ENCODE measurements at places on chromosomes 3 and 15.

DNA sequence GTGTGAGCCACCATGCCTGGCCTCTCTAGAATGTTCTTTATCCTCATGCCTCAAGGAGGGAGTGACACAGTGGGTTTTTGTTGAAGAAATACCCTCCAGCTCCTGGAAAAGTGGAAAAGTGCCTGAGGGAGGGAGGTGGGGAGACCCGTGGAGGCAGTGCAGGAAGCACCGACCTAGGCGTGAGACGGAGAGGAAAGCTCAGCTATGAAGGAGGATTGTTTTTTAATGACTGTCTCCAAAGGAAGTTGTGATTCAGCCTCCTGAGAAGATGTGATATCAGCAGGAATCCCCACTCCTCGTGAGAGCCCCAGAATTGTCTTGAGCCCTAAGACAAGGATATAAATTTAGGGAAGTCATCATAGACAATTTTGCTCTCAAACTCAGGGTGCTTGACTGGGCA is 21.7 kb downstream of the RPLP1 start:
- DNase-seq: no peak

DNA sequence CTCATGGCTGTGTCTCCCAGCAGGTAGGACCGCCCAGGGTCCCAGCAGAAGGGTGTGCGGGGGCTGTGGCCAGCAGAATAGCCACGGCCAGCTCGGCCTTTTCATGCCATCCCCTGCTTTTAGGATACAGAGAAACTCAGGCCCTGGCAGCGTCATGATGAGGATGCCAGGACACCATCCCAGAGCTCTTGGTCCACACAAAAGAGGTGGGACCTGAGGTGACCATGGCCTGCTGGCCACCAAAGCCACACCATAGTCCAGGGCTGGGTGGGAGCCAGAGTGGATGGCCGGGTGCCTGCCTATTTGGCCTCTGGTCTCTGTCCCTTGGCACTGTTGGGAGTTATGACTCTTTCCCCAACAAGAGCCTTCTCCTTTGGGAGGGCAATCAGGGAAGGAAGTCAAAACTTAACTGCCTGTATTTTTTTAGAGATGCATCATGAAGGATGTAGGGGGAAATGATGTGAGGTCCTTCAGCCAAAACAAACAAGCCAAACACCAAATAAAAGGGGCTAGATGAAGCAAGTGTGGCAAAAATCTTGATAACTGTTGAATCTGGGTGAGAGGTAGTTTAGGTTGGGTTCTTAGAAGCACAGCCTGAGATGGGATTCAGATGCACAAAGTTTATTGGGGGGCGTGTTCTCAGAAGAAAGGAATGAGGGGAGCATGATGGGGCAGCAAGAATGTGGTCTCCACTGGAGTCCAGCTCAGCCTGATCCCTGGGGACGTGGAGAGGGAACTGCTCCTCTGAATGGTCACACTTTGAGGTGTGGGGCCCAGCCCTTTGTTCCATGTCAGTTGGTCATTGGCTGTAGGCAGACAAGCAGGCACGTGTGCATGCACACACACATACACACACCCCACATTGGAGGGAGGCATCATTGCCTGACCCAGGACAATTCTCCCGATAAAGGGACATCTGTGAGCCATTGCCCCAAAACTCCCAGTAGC is 33.2 kb downstream of the SMAD6 start:
- DNase-seq: no peak

- DNase-seq: no peak
Observed at GRCh38 chr3:75089841-75090240, 475.4 kb upstream of the CNTN3 start.

DNA sequence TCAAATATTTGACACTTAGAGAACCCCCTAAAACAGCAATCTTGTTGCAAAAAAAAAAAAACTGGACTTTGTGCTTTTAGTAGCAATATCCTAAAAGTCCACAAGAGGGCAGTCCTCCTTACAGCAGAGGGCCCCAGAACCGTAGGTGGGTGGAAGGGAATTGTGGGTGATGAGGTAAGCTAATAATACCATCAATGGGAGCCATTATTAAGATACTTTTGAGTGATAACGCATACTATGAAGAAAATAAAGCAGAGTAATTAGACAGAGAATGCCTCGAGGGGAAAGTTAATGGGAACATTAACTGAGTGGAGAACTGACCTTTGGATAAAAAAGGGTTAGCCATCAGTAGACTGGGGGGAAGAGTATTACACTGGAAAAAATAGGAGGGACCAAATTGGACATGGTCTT is 229.9 kb downstream of the THRB start:
- no peak for DNase-seq

- no peak for DNase-seq
Observed at GRCh38 chr3:87461036-87461435, 184.7 kb upstream of the POU1F1 start.

- DNase-seq: no peak
Observed at GRCh38 chr3:34858067-34858660, 781.2 kb upstream of the ARPP21 start.

DNA sequence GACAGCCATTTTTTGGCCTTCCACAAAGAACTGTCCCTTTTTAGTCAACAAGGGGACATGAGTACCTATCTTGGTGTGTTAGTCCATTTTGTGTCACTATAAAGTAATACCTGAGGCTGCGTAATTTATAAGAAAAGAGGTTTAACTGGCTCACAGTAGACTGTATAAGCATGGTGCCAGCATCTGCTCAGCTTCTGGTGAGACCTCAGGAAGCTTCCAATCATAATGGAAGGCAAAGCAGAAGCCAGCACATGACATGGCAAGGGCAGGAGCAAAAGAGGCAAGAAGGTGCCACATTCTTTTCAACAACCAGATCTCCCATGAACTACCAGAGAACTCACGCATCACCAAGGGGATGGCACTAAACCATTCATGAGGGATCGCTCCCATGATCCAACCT is 66.1 kb upstream of the VGLL4 start:
- no peak for DNase-seq

GRCh38 chr3:148262980-148263379 is 434.7 kb upstream of the AGTR1 start:
- no peak for DNase-seq

- DNase-seq: no peak
Observed at GRCh38 chr15:88711806-88712205, 73.0 kb downstream of the ISG20 start.

DNA sequence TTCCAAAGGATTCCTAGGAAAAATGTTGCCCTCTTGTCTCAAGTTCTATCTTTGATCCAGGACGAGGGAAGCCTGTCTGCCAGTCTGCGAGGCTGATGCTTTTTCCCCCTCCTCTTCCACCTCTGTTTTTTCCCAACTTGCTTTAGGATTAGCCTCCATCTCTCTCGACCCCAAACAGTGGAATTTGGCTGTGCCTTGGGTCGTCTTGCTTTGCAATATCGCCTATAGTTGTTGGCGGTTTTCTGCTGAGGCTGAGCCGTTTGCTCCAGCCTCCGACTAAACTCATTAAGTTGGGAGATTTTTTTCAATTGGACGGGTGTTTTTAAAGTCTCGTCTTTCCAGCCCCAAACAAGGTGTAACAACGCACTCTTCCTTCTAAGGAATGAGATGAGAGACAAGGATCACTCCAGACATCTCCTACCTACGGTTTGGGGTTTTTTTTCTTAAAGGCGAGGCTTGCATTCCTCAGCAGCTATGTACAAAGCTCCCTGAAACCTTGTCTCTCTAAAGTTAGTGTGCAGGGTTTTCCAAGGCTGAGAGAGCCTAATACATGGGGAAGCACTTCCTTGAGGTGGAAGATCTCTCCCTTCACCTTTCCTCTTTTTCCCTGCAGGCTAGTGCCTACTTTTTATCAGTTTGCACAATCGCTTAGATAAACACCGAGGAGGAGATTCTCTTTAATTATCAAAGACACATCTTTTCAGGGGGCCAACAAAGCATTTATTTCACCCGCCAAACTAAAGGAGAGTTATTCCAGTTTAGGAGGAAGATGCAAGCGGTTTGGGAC is 4.8 kb upstream of the NR2F2 start:
- DNase-seq: no peak

DNA sequence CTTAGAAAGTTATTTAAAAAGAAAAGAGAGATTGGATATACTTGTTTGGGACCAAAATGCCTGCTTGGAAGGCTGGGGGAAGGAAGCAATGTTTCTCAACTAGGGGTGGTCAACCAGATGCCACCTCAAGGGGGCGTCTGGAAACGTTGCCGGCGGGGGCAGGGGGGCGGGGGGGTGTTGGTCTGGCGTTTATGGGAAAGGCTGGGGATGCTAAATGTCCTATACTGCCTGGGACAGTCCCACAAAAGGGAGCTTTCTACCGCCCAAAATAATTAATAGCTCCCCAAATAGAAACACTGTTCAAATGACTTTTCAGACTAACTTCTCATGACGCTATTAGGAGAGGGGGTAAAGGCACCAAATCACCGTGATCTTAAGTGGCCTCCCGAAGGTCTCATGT is 2.2 kb downstream of the POLG start:
- no peak for DNase-seq

DNA sequence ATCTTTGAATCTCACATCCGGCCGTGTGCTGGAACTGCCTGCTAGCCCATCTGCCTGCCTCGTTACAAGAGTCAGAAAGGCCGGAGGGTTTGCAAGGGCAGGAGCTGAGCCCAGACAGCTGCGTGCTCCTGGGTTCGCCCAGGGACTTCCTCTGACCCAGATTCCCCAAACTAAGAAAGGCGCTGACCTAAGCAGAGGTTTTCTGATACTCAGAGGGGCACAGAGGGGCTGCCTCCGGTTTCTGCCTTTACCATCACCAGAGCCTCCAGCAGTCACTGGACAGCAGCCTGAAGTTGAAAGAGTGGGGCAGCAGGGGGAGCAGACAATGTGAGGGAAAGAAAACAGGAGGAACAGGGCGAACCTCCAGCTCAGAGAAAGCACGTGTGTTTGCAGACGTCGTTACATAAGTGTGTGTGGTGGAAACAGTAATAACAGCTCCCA is 33.4 kb upstream of the RAD18 start:
- DNase-seq: no peak

GRCh38 chr15:44265757-44266156 is 22.8 kb upstream of the GOLM2 start:
- DNase-seq: no peak

DNA sequence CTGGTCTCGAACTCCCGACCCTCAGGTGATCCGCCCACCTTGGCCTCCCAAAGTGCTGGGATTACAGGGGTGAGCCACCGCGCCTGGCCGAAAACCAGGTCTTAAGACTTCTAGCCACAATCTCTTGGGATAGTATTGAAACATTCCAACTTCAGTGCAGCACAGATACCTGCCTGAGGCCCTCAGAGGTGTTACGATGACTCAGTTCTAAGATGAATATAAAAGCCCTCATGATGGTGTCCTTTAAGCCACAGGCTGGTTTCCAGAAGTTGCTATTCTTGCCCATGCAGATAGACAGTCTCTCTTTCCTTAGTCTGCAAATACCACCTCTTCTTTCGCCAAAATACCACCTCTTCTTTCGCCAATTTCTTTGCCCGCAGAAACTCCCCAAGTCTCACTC is 69.0 kb downstream of the RARB start:
- DNase-seq: no peak

GRCh38 chr3:172074586-172074985 is 35.2 kb downstream of the FNDC3B start:
- DNase-seq: no peak

GRCh38 chr15:33959844-33960548 is 8.3 kb upstream of the CHRM5 start:
- no peak for DNase-seq

GRCh38 chr15:75062706-75063105 is 39.3 kb downstream of the PPCDC start:
- DNase-seq: no peak

GRCh38 chr3:25849641-25850385 is 59.9 kb downstream of the OXSM start:
- no peak for DNase-seq

Data from effector memory CD4-positive, alpha-beta T cell (primary cell).